ENCODE measurements at places on chromosomes 16 and 17. TPM values are rescaled to one million over a fixed set of nuclear protein-coding genes. Genes with fewer than 3 reads are reported as not detected.

ZDHHC1 gene
- 11.3 TPM for total RNA-seq

CACNA1G gene
- not detected for total RNA-seq

DNA sequence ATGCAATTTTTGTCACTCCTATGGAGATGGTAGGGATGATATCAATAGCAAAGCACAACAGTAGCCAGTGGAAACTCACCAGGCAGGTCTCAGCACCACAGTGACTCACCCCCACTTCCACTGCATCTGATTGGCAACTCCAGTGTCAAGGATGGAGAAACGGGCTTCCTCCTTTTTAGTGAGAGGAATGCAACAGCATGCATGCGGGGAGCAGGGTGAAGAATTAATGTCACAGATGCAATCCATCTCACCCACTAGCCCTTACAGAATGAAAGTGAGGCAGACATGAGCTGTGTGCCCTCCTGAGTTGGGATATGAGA is 467.0 kb upstream of the C16orf82 start:
- DNase-seq = no peak

DNA sequence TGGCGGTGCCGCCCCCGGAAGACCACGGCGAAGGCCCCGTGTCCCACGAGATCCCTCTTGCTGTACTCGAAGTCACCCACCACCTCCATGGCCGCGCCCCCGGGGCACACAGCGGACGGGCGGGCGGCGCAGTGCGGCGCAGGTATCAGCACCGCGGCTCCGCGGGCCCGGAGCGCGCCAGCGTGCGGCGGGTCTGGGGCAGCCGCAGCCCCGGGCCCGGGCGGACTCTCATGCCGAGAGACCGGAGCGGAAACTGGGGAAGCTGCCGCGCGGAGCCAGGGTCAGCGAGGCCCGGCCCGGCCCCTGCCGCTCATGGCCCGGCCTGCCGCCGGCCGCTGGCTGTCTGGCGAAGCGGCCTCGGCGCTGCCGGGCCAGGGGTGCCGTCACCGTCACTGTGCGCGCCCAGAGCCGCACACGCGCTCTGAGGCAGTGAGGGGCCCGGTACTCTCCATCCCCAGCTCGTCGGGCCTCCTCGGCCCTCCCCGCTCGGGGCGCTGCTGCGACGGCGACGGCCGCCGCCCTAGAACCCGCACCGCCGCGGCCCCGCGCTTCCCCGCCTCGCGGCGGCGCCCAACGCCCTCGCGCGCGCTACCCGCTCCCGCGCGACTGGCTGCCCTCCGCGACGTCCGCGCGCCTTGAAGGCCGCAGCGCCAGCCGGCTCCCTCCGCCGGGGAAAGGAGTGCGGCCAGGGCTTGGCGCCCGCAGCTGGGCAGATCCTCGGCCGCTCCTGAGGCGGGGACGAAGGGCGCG is at the start of gene ULK2:
Gene ULK2, minus strand, starts transcription at position 608 of the 750 bp plus-strand sequence. Its CDS starts 519 bp downstream, at position 89.
- no peak for DNase-seq

- no peak for DNase-seq
Measured at GRCh38 chr17:50658616-50659015, 23.9 kb downstream of the ABCC3 start.

Data from kidney epithelial cell (primary cell).